ENCODE measurements at places on chromosomes 4 and X.

DNA sequence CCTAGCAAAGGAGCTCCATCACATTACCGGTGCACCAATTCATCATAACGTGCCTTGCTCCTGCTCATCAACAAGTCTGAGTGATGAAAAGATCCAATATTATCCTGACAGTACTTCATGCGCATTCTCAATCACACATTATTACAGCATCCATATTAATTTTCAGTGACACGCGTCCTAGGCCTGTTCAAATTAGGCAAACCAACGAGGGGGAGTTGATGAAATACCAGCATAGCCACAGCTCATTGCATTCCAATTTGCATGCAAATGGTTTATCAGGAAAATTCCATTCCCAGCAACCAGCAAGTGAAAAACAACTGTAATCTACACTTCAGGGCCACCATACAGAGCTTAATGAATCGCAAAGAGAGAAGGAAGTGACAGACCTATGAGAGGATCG, 236.9 kb downstream of the DCLK2 start:
- no peak for DNase-seq

GRCh38 chrX:120304256-120304655, 7.0 kb downstream of the TMEM255A start:
- DNase-seq: no peak

- no peak for DNase-seq
These were observed 42.4 kb upstream of the GAB1 start for GRCh38 chr4:143294310-143294709.

DNA sequence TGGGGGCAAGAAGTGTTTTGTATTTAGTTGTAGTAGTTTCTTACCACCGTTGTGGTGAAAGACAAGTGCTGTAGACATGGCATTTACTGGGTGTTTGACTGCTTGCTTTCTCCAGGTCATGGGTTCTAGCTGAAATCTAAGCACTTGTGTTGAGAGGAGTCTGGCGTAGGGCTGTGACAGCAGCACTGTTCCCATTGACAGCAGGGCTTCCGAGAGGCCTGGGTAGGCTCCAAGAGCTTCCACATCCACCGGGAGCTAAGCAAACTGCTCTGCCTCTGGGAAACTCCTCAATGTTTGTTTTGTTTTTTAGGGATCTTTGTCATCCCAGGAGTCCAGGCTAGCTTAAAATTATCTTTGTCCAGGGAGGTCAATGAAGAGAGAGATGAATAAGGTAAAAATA, 44.3 kb downstream of the BMPR1B start:
- no peak for DNase-seq

DNA sequence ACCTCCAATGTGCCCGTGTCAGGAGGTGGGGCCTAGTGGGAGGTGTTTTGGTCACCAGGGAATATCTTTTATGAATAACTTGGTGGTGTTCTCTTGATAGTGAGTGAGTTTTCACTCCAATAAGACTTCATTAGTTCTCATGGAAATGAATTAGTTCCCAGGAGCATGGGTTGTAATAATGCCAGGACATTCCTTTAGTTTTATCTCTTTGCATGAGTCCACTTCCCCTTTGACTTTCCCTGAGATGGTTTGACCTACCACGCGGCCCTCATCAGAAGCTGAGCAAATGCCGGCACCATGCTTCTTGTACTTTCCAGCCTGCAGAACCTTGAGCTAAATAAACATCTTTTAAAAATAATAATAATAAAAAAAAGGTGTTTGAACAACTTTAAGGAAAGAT, 112.9 kb upstream of the ACSL4 start:
- DNase-seq: no peak

DNA sequence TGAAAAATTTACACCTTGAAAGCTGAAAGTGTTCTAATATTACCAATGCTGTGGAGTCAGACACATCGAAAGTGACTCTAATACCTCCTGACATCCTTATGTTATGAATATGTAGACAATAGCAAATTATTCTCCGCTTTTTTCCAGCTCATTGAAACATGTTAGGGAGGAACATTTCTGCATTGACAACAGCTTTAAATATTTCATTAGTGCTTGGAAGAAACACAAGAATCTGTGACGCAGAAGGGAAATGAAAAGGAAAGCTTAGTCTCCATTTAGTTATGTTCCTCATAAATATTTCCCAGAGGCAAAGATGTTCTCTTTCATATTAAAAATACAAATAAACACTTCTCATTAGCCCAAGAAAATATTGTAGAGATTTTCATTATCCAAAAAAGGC, 55.8 kb upstream of the CD99 start:
- no peak for DNase-seq

DNA sequence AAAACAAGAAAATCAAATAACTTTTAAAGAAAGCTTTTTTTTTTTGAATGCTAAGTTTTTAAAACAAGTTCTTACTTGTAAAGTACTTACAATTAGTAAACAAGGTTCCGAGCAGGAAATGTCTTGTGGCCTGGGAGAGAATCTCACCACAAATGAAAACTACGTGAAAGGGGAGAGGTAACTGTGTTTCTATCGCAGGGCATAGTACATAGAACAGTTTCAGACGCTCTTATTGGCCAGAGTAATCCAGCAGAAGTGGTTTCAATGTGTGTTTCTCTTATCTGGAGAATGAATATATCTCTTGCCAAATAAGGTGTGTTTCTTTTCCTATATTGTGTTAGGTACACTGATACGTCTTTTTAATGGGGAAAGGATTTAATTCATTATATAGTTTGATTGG, at the start of gene PLAC8:
TSS of gene PLAC8 (minus strand) at position 154 of the 400 bp plus-strand sequence. CDS start 6,808 bp downstream, outside the sequence.
- no peak for DNase-seq

- DNase-seq: no peak
These were observed 4.2 kb downstream of the MID1 start for GRCh38 chrX:10615931-10616774.

- no peak for DNase-seq
These were observed 33.8 kb downstream of the LONRF3 start for GRCh38 chrX:119008110-119008744.

GRCh38 chr4:128675083-128675482, 134.4 kb upstream of the JADE1 start:
- no peak for DNase-seq

DNA sequence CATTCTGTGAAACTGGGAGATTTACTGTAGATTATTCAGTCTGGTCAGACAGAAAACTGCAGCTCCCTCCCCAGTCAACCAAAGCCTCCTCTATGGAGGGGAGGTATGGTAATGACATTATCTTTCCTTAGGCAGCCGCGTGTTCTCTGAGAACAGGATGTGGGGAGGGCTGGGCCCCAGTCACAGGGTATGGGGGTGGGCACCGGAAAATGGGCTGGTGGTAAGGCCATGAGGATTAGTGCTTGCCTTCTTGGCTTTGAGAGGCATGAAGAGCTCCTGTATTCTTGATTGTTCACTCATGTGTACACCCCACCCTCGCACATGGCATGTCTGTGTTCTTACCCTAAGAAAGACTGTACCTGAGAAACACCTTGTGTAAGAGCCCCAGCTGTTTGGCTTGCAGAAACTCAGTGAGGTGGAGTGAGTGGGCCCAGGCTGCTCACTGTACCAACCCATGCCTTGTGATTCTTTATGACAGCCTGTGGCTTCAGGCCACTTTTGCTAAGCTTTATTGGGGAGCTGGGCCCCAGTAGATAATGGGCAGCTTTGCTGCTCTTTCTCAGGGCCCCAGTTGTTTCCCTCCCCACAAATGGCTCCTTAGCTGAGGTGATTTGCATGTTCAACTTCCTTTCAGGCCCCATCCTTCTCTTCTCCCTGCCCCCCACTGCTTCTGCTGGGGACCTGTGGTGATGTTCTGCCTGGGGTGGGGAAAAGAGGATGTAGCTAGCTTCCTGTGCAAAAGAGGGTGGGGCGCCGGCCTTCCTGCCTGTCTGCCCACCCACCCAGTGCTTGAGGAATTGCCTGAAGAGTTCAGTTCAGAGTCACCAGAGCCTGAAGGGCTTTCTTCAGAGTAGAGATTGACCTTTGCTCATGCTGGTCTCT, 30.7 kb downstream of the MSN start:
- no peak for DNase-seq

DNA sequence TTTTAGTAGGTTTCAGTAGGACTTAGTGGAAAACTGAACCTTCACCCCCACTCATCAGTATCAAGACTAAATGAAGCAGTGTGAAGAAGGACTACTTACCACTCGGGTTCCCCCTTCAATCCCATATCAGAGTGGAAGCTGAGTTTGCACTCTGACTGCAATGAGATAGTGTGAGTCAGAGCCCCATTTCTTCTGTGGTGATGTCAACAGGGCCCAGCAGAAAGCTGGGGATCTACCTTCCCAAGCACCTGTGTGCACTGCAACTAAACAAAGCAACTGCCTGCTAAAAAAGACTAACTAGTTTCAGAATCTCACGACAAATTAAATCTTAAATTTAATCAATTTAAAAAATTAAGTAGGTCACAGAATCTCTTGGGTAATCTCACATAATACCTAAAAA, 1837.0 kb upstream of the PCDH7 start:
- no peak for DNase-seq

DNA sequence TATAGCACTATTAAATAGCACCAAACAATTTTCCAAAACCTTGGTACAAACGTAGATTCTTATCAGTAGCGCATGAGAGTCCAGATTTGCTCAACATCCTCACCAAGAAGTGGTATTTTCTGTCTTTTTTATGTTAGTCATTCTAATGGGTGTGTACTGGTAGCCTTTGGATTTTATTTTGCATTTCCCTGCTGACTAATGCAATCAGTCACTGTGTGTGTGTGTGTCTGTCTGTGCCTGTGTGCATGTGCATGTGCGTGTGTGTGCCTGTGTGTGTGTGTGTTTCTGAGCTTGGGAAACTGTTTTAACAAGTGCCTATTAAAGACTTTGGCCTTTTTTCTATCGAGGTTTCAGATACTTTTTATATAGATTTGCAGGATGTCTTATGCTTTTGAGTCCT, 82.2 kb upstream of the MAGEA10 start:
- no peak for DNase-seq

- no peak for DNase-seq
These were observed 1.4 kb downstream of the TREX2 start for GRCh38 chrX:153444333-153445011.

GRCh38 chr4:98584265-98584664, 74.1 kb downstream of the TSPAN5 start:
- no peak for DNase-seq

- no peak for DNase-seq
These were observed 92.6 kb downstream of the NXF2 start for GRCh38 chrX:102339312-102340298.

GRCh38 chr4:183872531-183872930, 32.6 kb upstream of the STOX2 start:
- DNase-seq: no peak

DNA sequence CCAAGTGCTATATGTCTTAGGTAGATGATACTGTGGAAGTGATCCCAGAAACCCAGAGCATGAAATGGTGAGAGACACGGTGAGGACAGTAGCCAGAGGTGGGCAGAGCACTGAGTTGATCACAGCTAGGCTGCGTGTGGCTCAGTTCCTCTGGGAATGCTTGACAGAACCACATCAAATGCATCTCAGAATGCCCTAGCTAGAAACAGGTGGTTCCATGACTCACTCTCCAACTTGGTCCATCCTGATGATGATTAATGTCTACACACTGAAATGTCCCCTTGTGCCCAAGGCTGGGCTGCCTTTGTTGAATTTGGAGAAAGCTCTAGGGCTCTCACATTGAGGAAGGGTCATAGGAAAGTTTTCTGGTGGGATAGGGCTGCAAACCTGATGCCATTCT, 113.6 kb downstream of the ZNF518B start:
- no peak for DNase-seq

DNA sequence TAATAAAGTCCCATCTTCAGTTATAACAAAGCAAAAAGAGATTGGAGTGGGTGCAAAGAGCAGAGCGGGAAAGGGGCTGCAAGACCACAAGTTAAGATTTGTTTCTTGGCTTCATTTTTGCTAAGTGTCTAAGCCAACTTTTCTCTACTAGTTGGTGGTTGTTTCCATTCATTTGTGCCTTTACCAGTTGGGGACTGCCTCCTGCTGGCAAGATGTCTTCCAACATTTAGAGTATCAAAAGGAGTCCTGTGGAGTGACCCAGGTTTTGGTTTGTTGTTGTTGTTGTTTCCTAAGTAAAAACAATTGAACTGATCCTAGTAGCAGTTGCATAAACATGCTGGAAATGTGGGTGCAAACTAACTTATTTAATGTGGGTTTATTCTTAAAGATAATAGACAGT, 121.1 kb downstream of the SPATA18 start:
- no peak for DNase-seq

- DNase-seq: no peak
These were observed 52.9 kb downstream of the CCNG2 start for GRCh38 chr4:77209936-77210335.

DNA sequence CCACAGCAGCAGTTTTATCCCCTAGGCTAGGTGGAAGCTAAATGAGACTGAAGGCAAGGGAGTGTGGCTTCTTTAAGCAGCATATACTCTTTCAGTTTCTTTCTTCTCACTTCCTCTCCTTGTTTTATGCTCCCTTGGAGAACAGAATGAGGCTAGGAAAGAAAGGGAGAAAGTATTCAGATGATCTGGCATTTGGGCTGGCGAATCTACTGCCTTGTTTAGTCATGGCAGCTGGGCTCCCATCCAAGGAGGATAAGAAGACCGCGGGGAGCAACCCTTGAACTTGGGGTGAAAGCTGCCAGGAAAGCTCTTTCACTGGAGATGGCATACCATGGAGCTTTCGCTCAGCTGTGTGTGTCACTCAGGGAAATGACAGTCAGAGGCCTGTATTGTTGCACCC, 72.1 kb downstream of the ARHGEF38 start:
- no peak for DNase-seq

- DNase-seq: no peak
These were observed 151.8 kb downstream of the SLC7A11 start for GRCh38 chr4:138090150-138090917.

GRCh38 chr4:153603258-153603657, 80.8 kb upstream of the TLR2 start:
- DNase-seq: no peak

DNA sequence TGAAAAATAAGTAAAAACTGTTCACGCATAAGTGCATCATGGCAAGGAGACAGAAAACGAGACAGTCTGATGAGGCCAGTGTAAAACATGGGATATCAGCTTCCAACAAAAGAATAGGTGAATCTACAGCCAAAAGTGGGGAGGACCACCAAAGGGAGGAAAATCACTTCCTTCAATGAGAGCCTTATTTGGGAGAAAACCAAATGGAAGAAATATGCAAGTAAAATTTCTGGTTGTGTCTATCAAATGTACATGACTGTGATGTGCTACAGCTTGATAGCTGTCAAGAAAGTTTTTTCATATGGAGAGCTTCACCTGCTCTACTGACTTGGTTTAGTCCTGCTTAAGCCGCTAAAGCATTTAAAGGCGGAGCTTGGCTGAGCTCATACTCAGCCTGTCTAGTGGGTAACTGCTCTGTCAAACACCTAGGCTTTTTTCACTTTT, 66.2 kb downstream of the MAGEA1 start:
- no peak for DNase-seq

- no peak for DNase-seq
These were observed 78.1 kb downstream of the BMP15 start for GRCh38 chrX:50988649-50989048.

DNA sequence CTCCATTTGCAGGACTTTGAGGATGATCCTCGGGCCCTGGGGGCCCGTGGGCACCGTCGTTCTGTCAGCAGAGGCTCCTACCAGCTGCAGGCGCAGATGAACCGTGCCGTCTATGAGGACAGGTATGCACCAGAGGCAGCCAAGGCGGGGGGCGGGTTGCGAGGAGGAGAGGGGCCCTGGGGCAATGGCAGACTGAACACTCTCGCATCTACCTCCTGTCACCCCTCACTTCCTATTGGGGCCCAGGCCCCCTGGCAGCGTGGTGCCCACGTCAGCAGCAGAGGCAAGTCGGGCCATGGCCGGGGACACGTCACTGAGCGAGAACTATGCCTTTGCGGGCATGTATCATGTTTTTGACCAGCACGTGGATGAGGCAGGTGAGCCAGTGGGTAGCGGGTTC, 2.0 kb downstream of the WDR13 start:
- DNase-seq: no peak
